ENCODE measurements at places on chromosomes 16 and 17.

GRCh38 chr17:67620636-67621035 lies 97.1 kb upstream of the NOL11 start:
- DNase-seq = no peak

GRCh38 chr17:78365561-78366108 lies 5.8 kb upstream of the SOCS3 start:
- DNase-seq = no peak

GRCh38 chr17:19461116-19461515 lies 50.1 kb downstream of the RNF112 start:
- DNase-seq = no peak

GRCh38 chr17:36085765-36086164 lies 4.2 kb downstream of the CCL3 start:
- DNase-seq = no peak

DNA sequence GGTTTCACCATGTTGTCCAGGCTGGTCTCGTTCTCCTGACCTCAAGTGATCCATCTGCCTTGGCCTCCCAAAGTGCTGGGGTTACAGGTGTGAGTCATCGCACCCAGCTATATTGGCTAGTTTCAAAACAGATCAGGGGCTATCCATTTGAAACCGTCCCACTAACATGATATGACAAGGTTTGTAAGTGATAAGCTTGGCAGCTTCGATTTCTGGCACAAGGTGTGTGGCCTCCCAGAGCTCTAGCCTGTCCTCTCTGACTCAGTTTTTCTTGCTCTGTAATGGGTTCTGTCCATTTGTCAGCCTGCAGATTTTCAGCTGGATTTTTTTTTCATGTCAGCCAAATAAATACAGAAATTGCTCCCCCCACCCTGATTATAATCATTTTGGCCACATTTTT lies 31.8 kb upstream of the TENT4B start:
- DNase-seq = no peak

GRCh38 chr17:71740866-71741265 lies 380.0 kb upstream of the SOX9 start:
- DNase-seq = no peak

DNA sequence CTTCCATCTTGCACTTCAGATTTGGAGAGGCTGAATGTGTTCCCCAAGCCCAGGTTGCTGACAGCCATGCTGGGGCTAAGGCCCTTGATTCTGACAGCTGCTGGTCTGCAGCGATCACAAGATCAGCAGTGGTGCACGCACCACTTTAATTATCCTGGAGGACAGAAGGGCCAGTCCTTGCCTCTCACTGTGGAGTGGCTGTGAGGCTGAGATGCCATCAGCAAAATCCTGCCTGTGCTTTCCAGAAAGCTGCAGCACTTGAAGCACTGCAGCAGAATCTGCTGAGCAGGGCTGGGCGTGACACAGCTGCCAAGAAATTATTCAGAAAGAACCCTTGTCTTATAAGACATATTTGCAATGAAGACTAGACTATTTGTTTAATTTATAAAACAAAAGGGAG lies 37.1 kb downstream of the NUP93 start:
- no peak for DNase-seq

DNA sequence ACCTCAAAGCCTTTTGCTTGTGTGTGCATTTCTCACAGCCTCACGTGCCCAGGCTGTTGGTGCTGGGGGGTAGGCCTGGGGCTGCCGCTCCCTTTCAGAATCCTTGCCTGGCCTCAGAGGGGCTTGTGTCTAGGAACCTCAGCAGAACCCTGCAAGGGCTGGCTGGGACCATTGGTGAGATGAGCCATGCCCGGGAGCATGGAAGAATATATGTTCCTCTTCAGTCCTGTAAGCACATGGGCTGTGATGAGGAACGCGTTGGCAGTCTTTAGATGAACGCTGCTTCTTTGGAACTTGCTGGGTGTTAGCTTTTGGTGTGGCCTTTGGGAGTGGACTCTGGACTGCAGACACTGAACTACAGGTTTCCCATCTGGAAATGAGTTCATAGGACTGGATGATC lies 32.0 kb upstream of the SLC5A10 start:
- DNase-seq = no peak

GRCh38 chr17:56918916-56919315 lies 5.1 kb upstream of the TRIM25 start:
- no peak for DNase-seq

DNA sequence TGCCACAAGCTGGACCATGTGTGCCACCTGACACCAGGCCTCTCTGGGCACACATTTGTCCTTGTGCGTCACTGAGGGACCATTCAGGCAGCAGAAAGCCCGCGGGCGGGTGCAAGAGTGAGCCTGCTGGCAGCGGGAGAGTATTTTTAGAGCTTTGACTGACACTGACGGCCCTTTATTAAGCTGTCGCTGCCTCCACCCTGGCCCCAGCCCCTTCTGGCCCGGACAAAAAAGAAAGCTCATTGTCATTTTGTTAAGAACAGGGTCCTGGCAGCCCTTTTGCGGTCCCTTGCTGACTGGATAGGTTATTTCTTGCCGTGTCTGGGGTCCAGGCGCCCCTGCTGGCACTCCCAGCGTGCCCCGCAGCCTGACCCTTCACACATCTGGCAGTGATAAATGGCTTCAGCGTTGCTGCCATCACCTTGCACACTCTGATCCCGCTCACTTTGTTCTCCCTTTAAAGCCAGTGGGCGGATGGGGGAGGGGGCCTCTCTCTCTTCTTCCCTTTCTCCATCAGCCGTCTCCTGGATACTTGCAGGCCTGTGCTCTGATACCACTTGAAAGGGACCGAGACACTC lies 78.4 kb upstream of the NKD1 start:
- no peak for DNase-seq

GRCh38 chr17:28949185-28950016 lies 1.9 kb downstream of the PHF12 start:
- peak; percentile 40 for DNase-seq

GRCh38 chr16:7268182-7268581 lies 64.5 kb upstream of the RBFOX1 start:
- DNase-seq = no peak

- DNase-seq = peak; percentile 52
These were observed 8.3 kb downstream of the MRPL28 start for GRCh38 chr16:361872-362701.

DNA sequence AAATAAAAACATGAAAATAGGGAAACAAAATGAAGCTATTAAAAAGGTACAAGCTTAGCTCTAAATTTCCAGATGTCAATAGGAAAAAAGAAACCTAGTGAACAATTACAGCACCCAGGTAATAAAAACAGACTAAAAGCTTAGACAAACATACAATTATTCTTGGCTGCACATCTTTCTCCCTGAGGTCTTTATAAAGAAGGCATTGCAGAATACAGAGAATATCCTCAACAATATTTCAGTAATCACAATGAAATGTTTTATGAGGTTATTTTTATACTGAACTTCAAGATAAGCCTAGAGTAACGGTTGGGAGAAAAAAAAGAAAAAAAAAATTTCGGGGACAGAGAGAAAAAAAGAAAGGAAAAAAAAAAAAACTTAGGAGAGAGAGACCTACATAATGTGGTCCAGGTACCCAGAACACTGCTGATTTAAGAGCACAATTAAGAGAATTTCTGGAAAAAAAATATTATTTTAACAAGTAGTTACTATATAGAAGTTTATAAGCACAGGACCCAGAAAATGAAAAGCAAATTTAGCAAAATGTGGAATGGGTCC lies 26.5 kb downstream of the KANSL1 start:
- DNase-seq = no peak

- DNase-seq = no peak
These were observed 61.5 kb downstream of the MYOCD start for GRCh38 chr17:12727076-12727760.

GRCh38 chr16:11140466-11140865 lies 115.5 kb downstream of the SOCS1 start:
- no peak for DNase-seq

GRCh38 chr16:58499615-58500351 lies at the start of gene NDRG4:
Gene NDRG4, plus strand, starts transcription at chr16:58500143. Its CDS starts 106 bp downstream, at chr16:58500249.
- no peak for DNase-seq

Data from activated CD4-positive, CD25-positive, alpha-beta regulatory T cell (primary cell).